Uterus (tissue), 4 donors: ENCODE measurements at places on chromosomes 3 and 15. TPM values are rescaled to one million over a fixed set of nuclear protein-coding genes. Genes with fewer than 3 reads are reported as not detected.
A peak's percentile ranks its signal among the peaks of the same experiment; 100 is the strongest.

Gene GOLGA8A
- 109 TPM for total RNA-seq

Gene WDR93
- total RNA-seq = 1.5 TPM

Gene ZNF620
- 12.4 TPM for total RNA-seq

Gene GOLGA6L4
- total RNA-seq = 7.4 TPM

Gene EPHA6
- 0.29 TPM for total RNA-seq

Gene TRMT10C
- total RNA-seq = 47.8 TPM

DNA sequence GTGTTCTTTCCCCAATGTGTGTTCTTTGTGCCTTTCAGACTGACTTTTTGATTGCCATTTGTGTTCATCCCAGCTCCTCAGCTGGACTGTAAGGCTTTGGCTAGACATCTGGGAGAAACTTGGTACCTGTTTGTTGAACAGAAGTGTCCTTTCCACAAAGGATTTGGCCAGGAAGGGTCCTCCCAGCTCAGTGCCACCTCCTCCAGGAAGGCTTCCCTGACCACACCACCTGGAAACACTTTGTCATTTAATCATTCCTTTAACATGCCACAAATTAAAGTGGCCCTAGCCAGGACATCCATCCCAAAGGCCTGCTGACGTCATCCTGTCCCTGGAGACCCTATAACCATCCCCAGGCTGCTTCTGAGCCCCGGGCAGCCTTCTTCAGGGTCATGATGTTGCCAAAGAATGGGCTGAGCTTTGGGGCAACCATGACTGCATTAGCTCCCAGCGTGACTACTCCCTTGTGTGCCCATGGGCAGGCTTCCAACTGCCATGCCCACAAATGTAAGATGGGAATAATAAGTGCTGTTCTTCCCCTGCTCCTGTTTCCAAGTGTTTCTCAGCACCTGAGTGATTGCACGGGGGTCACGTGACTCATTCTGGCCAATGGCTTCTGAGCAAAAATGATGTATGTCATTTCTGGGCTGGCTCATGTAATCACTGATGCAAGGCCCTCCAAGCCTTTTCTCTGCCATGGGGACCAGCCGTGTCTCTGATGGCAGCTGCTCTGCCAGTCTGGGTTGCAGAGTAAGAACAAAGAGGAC, 112.5 kb upstream of the SMAD3 start:
- DNase-seq = no peak
- H3K4me1 ChIP-seq = no peaks in the 10 kb centered on the region
- H3K4me3 ChIP-seq = no peak overlapping the region
- H3K27me3 ChIP-seq = no peaks in the 10 kb centered on the region

GRCh38 chr3:16849229-16849628, 35.5 kb upstream of the PLCL2 start:
- peak; percentile 34 for DNase-seq
- no peak overlapping the region for H3K4me3 ChIP-seq
- H3K4me1 ChIP-seq = no peaks in the 10 kb centered on the region

- H3K27ac ChIP-seq = no peak overlapping the region
- no peaks in the 10 kb centered on the region for H3K4me1 ChIP-seq
- H3K36me3 ChIP-seq = no peaks in the 10 kb centered on the region
- no peak for DNase-seq
Observed at GRCh38 chr3:163533381-163533780, 1544.9 kb downstream of the SI start.

GRCh38 chr15:72902245-72902918, 118.8 kb upstream of the ADPGK start:
- H3K27me3 ChIP-seq = no peaks in the 10 kb centered on the region
- no peak overlapping the region for H3K4me3 ChIP-seq
- no peak overlapping the region for H3K27ac ChIP-seq
- DNase-seq = no peak
- no peaks in the 10 kb centered on the region for H3K36me3 ChIP-seq
- no peaks in the 10 kb centered on the region for H3K4me1 ChIP-seq

GRCh38 chr3:65101450-65101849, 413.6 kb upstream of the ADAMTS9 start:
- no peaks in the 10 kb centered on the region for H3K27me3 ChIP-seq
- H3K36me3 ChIP-seq = no peaks in the 10 kb centered on the region
- no peaks in the 10 kb centered on the region for H3K4me1 ChIP-seq
- DNase-seq = no peak
- no peak overlapping the region for H3K4me3 ChIP-seq

DNA sequence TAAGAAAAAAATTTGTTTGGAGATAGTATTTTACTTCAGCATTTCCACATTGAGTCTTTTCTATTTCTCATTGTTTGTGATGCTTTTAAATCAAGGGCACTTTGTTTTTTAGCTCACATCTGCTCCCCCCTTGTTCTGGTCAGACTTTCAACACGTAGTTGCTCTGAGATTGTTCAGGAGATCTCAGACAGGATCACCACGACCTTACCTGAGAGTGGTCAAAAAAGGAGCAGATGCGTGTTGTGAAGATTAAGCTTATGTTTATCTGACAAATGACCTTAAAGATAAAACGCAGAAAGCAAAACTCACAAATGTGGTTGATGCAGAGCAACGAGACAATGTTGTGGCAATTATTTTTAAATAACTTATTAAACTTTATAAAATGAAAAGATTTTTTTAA, 298.3 kb downstream of the ROBO2 start:
- H3K36me3 ChIP-seq = no peaks in the 10 kb centered on the region
- no peak overlapping the region for H3K4me3 ChIP-seq
- DNase-seq = no peak
- no peak overlapping the region for H3K27ac ChIP-seq
- H3K4me1 ChIP-seq = no peaks in the 10 kb centered on the region
- no peaks in the 10 kb centered on the region for H3K27me3 ChIP-seq

DNA sequence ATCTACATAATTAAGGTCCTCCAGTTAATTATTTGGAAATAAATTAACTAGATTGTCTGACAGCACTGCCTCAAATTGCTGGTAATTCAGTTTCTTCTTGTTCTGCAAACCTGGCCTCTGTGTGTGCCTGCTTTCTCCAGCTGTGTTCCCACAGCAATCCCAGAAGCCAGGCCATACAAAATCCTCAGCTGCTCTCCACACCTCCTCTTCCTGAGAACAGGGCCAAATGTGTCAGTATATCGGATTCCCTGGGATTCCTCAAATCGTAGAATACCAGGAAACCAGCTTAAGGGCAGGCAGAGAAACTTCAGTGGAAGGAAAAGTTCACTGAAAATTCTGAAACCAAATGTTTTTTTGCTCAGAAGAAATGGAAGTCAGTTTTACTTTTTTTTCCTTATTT, 261.4 kb downstream of the ZMAT3 start:
- no peaks in the 10 kb centered on the region for H3K27me3 ChIP-seq
- no peaks in the 10 kb centered on the region for H3K36me3 ChIP-seq
- no peaks in the 10 kb centered on the region for H3K4me1 ChIP-seq

- no peak overlapping the region for H3K27ac ChIP-seq
- H3K4me3 ChIP-seq = no peak overlapping the region
- H3K4me1 ChIP-seq = no peaks in the 10 kb centered on the region
- no peaks in the 10 kb centered on the region for H3K27me3 ChIP-seq
Observed at GRCh38 chr3:16337856-16338540, 73.0 kb downstream of the OXNAD1 start.

- H3K36me3 ChIP-seq = no peaks in the 10 kb centered on the region
- H3K27ac ChIP-seq = no peak overlapping the region
- DNase-seq = no peak
Observed at GRCh38 chr3:144815655-144816054, 844.0 kb downstream of the DIPK2A start.

- H3K4me1 ChIP-seq = no peaks in the 10 kb centered on the region
- DNase-seq = no peak
- H3K27me3 ChIP-seq = no peaks in the 10 kb centered on the region
- H3K4me3 ChIP-seq = no peak overlapping the region
- H3K27ac ChIP-seq = no peak overlapping the region
Observed at GRCh38 chr15:40847223-40847961, 3.5 kb downstream of the SPINT1 start.
